MG63 (cell line): ENCODE measurements at places on chromosomes 13 and 19.

DNA sequence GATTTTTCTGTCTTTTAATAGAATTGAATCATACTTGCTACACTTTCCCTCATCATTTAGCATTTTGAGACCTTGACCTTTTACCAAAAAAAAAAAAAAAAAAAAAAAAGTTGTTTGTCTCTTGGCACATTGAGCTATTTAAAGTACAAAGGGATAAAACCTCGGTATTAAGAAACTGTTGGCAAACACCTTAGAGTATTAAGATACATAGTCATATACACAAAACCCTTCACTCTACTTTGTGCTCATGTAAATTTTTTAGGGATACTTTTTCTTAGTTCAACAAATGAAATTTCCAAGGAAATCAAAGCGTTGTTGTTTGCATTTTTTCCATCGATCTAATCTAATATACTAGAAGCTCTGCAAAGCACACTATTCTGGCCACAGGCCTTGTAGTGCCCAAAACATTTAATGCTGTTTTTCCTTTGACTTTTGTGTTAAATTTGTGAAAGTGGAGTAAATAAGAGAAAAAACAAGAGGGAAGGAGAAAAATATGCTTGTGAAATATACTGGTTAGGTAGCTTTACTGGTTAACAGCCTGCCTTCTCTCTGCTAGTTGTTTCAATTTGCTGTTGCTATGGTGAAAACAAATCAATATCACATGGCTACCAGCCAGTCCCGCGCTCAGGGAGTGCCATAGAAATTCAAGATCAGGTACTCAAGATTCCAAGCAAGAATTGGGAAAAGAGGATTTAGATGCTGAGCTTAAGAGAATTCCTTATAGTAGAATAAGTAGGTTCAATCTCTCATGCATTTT, 2.6 kb downstream of the MBNL2 start:
- no peak for DNase-seq

DNA sequence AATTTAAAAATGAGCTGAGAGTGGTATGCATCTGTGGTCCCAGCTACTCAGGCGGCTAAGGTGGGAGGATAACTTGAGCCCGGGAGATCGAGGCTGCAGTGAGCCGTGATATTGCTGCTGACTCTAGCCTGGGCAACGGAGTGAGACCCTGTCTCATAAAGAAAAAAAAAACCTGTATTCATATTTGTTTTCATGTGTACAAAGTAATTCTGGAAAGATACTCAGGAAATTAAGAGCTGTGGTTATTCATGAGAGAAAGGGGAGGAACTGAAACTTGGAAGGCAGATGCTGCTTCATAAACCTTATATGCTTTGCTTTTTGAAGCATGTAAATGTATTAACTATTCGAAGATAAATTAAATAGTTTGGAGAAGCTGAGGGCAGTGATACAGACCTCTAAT, 8.8 kb upstream of the RLN3 start:
- no peak for DNase-seq

DNA sequence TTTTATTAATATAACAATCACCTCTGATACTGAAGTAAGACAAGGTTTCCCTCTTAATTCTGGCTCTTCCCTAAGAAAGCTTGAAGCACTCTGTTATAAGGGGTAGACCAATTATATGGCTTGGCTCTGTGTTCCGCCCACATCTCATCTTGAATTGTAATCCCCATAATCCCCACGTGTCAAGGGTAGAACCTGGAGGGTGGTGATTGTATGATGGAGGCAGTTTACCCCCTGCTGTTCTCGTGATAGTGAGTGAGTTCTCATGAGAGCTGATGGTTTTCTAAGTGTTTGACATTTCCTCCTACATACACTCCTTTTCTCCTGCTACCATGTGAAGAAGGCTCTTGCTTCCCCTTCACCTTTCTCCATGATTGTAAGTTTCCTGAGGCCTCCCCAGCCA, 363.8 kb upstream of the PCDH20 start:
- DNase-seq, result no peak

- DNase-seq, result no peak
These were observed 170.6 kb downstream of the KCTD12 start for GRCh38 chr13:76715621-76716020.

GRCh38 chr13:37701972-37702371, 103.4 kb upstream of the POSTN start:
- peak; percentile 73 for DNase-seq

DNA sequence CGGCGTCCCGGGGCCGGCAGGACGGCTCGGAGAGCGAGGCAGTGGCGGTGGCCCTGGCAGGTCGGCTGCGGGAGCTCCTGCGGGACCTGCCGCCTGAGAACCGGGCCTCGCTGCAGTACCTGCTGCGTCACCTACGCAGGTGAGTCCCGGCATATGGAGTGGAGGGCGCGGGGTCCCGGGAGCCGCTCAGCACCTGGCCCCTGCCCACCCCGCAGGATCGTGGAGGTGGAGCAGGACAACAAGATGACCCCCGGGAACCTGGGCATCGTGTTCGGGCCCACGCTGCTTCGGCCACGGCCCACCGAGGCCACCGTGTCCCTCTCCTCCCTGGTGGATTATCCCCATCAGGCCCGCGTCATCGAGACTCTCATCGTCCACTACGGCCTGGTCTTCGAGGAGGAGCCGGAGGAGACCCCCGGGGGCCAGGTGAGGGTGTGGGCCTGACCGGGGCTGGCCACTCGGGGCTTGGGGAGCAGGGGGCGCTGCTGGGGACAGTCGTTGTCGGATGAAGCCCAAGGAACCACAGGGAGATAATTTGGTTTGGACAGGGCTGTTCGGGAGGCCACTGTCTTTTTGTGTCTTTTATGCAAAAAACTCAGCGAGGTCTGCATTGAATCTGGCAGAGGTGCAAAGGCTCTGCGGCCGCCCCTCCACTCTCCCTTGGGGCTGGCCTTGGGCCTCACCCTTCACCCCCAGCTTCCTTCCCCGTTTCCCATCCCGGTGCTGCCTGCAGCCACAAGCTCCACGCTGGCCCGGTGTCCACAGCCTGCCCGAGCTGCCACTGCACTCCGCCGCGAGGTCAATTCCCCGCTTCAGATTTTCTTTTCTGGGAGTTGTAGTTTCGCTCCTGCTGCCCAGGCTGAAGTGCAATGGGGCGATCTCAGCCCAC, 12.0 kb downstream of the POLR2E start:
- DNase-seq, result no peak

- no peak for DNase-seq
These were observed 24.2 kb downstream of the KLF12 start for GRCh38 chr13:74110053-74110452.

DNA sequence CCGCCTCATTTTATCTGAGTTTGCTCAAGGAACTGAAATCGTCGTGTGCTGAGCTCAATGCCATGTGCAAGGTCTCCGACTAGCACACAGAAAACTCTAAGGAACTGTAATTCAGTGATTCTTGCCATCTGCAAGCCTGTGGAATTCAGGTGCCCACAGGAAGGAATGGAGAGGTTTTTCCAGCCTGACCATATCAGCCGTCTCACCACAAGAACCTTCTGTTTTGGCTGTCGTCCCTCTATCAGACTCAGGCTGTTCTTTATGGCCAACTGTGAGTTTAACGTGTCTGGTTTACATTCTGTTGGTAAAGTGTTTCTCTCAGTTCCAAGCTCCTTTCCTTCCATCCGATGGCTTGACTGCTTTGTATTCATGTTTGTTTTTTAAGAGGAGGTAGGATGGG, 293.5 kb downstream of the SPRY2 start:
- DNase-seq, result no peak

DNA sequence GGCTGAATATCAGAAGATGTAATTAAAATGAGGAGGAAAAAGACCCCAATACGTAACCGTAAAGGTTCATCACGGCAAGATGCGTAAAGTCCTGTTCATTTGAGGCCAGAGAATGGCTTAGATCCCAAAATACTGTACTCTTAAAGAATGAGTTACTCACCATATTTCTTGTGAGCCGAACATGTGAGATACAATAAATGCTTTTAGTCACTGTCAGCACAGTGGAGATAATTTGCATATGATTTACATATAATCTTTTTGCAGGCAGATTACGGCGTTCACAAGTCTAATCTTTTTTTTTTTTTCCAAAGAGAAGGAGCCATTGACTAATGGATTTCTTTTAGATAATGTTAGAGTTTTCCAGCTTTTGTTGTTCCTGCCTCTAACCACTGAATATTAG, 28.4 kb downstream of the AMER2 start:
- DNase-seq, result no peak

GRCh38 chr19:12884926-12885748, 1.9 kb downstream of the KLF1 start:
- no peak for DNase-seq

GRCh38 chr13:106568299-106569003, 514 bp upstream of the ARGLU1 start:
- no peak for DNase-seq

DNA sequence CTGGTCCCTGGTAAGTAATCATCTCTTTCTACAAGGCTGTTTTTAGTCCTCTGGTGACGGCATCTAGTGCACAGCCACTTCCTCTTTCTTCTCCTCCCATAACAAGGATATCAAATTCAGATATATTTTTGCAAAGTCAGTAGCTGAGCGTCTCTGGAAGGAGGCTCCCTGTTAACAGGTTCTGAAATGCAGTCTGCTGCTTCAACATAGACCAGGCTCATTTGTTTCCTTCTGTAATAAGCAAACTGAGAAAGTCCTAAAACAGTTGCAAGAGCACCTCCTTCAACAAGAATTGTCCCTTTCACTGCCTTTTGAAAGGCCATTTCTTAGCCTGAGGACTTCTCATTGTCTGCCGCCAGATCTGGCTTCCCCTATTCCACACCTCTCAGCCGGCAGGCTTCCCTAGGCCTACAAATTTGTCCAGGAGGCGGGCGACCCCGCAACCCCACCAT, 7.4 kb upstream of the ZSCAN5A start:
- DNase-seq, result no peak
